ENCODE measurements at places on chromosomes 7 and 10.

GRCh38 chr10:123835575-123835974 lies 56.0 kb downstream of the CPXM2 start:
- no peak for DNase-seq

- no peak for DNase-seq
These were observed 221.3 kb upstream of the FRMD4A start for GRCh38 chr10:14552015-14552414.

- no peak for DNase-seq
These were observed 11.6 kb downstream of the TMEM273 start for GRCh38 chr10:49176310-49177268.

- no peak for DNase-seq
These were observed 36.0 kb downstream of the MYOF start for GRCh38 chr10:93445978-93446720.

- no peak for DNase-seq
These were observed 3.6 kb downstream of the VWC2 start for GRCh38 chr7:49776994-49777393.

DNA sequence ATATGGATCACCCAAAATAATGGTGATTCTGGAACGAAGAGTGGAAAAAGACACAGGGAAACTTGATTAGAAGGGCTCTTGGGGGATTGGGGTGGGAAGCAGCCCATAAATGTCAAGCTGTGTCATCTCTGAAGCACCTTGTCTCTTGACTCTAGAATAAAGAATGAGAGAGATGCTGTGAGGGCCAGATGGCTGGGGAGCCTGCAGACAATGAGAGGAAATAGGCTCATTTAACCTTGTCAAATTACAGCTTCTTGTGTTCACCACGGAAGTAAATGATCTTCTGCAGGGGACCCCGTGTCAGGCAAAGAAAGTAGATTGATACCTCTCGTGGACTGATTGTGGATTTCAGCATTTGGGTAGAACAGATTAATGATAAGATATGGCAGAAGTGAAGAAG lies 159.3 kb downstream of the ST7 start:
- DNase-seq, result no peak

DNA sequence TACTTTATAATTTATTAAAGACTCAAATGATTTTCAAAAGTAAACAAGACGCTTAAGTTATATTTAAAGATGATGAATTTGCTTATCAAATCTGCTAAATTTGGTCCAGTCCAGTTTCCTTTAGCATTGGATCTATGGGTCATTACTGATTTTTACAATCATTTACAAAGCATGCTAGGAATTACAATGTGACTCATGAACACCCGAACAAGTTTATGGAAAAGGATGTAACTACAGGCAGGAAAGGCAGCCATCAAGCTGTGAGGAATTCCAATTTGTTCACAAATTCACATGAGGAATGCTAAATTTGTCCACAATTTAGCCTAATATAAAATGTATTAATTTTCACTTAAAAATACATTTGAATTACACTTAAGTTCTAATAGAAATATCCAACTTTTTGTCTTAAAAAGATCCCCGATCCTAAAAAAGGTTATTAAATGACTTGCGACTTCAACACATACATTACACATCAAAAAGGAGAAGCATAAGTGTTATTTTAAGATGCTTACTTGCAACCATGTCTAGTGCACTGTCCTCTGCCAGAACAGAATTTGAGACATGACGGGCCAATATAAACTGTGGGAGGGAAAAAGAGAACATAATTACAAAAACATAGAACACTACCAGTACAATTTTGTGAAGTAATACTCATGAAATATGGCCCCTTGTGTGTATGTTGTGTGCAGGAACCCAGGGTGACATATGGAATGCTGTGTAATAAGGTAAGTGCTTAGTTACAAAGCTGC lies 194.2 kb upstream of the SLC26A5 start:
- DNase-seq, result no peak

DNA sequence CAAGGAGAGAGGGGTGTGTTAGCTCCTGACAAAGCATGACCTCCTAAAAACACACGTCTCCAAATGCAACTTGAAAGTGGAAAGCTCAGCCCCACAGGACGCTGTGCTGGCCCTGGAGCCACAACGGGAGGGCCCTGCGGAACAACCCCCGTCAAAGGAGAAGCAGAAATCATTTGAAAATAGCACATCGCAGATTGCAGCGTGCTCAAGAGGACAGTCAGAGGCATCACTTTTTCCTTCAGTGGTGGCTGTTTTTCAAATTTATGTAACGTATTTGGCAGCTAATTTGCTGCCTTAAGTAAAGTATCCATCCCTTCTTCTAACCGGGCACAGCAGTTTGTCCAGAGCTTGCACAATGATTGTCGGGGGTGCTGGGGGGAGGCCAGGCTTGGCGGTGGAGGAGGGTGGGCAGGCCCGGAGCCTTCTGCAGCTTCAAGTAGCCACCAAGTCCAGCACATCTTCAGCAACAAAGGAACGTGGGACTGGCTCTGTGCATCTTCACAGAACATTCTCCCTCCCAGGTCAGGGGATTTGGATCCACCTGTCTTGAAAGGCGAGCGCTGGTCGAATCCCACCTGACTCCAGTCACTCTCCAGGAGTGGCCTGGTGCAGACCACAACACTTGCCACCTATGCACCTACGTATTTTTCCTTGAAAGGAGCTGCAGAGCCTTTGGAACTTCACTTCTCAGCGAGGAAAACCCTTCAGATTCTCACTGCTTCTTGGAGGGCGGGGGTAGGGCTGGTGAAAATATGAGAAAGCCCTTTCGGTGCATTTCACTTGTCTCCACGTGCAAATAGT lies 346.3 kb downstream of the DNAJB6 start:
- no peak for DNase-seq

- DNase-seq, result no peak
These were observed 20.7 kb downstream of the TOMM7 start for GRCh38 chr7:22801912-22802311.

DNA sequence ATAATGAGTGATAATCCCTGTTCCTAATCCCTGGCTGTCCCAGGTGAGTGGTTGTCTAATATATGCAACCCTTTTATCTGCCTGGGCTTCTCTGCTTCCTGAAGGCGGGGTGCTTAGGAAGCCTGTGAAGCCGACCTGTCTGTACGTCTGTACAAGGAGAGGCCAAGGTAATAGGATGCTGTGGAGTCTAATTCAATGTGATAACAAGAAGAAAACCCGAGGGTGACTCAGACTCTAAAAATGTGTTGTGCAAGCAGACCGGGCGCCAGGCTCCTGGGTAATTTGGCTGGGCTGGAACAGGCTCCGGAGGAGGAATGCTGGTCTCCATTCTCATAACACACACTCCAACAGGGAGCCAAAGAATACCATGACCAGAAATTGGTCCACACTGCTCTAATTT lies 43.6 kb downstream of the THNSL1 start:
- no peak for DNase-seq

- no peak for DNase-seq
These were observed 1.5 kb downstream of the FAM131B start for GRCh38 chr7:143360788-143361551.

DNA sequence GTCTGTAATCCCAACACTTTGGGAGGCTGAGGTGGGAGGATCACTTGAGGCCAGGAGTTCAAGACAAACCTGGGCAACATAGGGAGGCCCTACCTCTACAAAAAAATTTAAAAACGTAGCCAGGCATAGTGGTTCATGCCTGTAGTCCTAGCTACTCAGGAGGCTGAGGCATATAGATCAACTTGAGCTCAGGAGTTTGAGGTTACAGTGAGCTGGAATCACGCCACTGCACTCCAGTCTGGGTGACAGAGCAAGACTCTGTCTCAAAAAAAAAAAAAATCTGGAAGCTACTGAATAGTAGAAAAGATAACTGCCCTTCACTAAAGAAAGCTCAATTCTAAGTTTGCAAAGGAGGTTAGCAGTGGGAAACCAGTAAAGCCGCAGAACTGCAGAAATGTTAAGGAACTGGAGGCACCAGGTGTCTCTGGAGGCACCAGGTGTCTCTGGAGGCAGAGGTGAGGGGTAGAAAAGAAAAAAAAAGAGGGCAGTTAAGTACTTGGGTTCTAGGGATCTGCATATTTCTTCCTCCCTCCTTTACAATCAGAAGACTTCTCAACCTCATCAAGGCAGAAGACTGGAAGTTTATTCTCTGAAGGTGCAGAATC lies 56.5 kb downstream of the RNLS start:
- no peak for DNase-seq

- no peak for DNase-seq
These were observed 120.9 kb upstream of the ZNF804B start for GRCh38 chr7:88638583-88638982.

DNA sequence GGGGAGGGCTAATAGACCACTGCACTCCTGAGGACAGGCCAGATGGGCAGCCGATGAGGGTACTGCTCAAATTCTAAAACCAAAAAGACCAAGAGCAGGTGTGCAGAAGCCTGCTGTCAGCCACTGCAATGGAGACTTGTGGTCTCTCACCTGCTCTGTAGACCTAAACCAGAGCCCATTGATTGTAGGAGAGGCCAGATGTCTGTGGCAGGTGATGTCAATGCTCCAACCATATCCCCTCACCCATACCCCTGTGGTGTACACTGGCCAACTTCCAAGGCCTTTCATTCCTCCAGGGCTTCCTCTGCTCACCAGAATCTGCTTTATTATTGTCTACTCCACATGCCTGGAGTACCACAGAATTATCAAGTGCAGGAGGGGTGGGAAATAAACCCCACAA lies 116.9 kb upstream of the CHST15 start:
- DNase-seq, result no peak

DNA sequence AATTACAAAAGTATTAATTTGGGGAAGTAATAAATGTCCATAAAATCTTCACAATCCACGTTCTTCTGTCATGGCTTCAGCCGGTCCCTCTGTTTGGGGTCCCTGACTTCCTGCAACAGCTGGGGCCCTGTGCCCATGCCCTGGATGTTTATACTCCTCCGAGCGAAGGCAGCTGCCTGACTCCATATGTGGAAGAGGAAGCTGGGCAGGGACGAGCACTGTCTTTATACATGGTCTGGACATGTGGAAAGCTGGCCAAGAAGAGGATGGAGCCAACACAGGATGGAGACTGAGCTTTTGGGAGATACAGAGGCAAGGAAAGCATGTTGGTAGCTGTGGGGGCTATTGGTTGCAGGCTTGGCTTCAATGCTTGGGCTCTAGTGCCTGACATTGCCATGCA lies 116.5 kb upstream of the EFCAB10 start:
- DNase-seq, result no peak

- no peak for DNase-seq
These were observed 7.9 kb downstream of the NUDT13 start for GRCh38 chr10:73117976-73118743.

- DNase-seq, result no peak
These were observed 32.7 kb upstream of the MACC1 start for GRCh38 chr7:20249920-20250319.

- no peak for DNase-seq
These were observed 55.8 kb downstream of the TSPAN15 start for GRCh38 chr10:69506834-69507713.

DNA sequence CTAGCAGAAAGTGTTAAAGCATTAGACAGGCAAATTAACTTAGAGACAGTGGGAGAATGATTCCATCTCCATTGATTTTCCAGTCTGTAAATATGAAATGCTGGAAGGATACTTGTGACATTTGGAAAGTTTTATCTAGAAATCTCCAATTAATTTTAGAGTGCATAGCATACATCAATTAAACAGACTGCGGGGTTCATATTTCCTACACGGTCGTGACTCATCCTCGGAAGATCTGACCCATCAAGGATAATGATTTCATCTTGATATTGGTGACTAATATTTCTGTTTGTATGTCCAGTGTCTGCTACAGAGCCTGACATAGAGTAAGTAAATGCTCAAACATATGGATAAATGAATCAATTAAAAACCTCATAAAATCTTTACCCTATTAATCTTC lies 474.9 kb downstream of the KCNMA1 start:
- DNase-seq, result no peak

DNA sequence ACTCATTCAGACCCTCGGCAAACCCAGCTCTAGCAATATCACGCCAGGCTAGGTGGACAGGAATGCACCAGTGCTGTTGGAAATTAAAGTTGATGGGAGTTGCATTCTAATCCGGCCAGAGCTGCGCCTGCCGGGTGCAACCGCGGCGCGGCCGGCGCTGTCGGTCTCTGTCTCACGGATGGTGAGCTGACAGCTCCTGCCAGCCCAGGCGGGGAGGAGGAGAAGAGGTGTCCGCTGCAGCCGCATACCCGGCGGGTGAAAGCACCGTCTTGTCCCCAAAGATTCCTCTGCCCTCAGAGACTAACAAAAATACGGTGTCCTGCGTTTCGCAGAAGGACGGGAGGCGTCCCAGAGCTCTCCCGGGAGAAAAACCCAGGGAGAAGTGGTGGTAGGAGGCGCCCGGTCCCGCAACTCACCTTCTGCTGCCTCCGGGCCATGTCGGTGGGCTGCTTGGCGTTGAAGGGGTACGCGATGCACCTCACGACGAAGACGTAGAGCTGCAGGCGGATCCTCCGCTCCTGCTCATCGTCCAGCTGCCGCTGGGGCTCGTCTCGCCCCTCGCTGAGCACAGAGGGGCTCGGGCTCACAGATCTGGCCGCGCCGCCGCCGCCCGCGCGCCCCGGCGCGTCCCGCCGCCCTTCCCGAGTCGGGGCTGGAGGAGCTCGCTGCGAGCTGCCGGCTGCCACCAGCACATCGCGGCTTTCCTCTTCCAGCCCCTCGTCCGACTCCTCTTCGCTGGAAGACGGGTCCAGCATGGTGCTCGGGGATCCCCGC lies 490 bp downstream of the CADPS2 start:
- DNase-seq, result no peak

GRCh38 chr10:118307220-118307619 lies 34.9 kb downstream of the FAM204A start:
- no peak for DNase-seq

GRCh38 chr7:106597014-106597413 lies 63.9 kb downstream of the CCDC71L start:
- DNase-seq, result no peak

DNA sequence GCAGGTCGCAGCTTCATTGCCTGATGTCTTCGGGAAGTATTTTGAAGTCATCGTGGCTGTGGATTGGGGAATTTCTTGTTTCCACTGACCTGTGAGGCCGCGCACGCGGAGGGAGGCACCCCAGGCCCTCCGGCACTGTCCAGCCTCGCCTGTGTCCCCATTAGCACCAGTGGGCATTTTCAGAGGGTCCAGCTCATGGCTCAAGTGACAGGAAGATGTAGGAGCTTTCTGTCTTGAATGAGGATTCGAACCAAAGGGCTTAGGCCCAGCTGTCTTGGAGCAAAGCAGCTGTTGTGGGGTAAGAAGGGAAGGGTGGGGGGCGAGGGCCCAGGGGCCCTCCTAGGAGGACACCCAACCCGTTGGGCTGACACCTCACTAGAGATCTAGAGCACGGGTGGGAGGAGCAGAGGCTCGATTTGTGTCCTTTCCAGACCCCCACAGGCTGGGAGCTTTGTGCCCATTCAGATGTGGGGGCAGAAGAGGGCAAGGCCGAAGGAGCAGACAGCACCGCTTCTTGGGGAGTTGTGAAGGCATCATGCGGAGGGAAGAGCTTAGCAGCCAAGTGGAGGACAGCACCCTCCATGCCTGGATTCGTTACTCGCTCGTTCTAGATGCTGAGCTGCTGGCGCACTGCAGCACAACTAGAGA lies 914 bp downstream of the ZNF37A start:
- no peak for DNase-seq

GRCh38 chr10:112151524-112152039 lies 32.0 kb downstream of the GPAM start:
- DNase-seq, result no peak
